Muscle of back (tissue), 13 donors: ENCODE measurements at places on chromosomes 13 and 19.

GRCh38 chr19:57241176-57241575 lies 744 bp downstream of the ZNF805 start:
- DNase-seq, result no peak

- DNase-seq, result no peak
Measured at GRCh38 chr13:111542530-111543341, 222.3 kb downstream of the TEX29 start.

DNA sequence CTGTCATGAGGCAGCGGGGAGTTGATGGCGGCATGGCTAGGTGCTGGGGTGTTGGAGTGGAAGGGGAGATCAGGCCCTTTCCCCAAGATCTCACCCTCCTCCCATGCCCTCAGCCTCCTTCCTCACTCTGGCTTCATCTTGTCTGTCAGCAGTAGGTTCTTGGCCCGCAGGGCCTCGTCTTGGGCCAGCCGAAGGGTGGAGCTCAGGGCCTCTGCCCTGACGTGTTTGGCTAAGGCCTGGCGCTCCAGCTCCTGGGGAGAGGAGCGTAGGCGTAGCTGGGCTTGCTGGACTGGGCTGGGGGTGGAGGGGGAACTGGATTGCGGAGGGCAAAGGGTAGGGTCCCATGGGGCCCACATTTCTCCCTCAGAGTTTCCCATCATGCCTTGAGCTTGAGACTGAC lies 23.2 kb downstream of the TSKS start:
- no peak for DNase-seq

DNA sequence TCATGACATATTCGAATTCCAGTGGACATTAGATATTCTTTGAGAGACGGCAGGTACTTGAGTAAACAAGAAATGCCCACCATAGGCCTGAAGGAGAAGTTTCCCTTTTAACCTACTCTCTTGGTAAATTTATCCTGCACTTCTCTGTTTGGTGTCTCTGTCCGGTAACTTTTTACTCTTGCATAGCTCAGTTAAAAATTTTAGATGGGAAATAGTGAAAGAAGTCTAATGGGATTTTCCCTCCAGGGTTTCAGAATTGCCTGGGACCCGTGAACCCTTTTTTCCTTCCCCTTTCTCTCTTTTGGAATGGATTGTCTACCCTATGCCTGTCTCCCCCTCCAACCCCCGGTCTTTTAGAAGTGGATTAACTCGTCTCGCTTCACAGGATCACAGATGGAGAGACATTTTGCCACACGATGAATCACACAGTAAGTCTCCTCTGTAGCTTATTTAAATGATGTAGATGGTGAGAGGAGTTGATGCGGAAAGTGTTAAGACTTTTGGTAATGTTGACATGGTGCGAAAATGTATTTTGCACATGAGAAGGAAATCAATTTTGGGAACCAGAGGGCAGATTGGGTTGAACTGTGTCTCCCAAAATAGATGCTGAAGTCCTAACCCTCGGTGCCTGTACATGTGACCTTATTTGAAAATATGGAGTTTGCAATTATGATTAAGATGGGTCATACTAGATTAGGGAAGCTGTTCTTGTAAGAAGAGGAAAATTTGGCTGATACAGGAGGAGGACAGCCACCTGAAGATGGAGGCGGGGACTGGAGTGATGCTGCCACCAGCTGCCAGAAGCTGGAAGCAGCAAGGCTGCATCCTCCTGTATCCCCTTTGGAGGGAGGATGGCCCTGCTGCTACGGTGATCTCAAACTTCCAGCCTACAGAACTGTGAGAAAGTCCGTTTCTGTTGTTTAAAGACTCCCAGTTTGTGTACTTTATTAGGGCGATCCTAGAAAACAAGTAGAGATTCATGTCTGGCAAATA lies 711 bp upstream of the MIPEP start:
- no peak for DNase-seq

GRCh38 chr19:55623130-55623529 lies 1.2 kb downstream of the ZNF784 start:
- DNase-seq, result no peak

- DNase-seq, result no peak
Measured at GRCh38 chr19:39826311-39826945, 7.5 kb downstream of the DYRK1B start.

- DNase-seq, result no peak
Measured at GRCh38 chr13:76516586-76516985, 369.6 kb downstream of the KCTD12 start.

- peak; percentile 96 for DNase-seq
Measured at GRCh38 chr19:21328885-21329605, at the start of gene ZNF708. TSS of gene ZNF708 (minus strand) at chr19:21329410. CDS start at chr19:21329212, 198 bp downstream.

DNA sequence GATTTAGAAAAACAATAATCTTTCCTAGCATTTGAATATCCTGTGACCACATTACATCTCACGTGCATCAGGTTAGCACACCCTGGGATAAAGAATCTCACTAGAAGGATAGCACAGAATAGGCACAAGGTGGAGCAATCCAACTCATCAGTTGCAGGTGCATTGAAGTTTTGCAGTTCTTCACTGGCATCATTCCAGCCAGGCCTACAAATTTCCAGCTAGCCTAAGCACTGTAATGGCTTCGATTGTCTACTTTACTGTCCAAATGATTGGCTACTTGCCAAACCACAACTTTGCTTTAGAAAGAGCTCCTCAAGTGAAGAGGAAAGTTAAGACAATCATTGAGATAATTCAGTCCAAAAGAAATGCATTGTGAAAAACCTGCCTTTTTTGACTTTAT lies 89.5 kb downstream of the SPRY2 start:
- peak; percentile 69 for DNase-seq

DNA sequence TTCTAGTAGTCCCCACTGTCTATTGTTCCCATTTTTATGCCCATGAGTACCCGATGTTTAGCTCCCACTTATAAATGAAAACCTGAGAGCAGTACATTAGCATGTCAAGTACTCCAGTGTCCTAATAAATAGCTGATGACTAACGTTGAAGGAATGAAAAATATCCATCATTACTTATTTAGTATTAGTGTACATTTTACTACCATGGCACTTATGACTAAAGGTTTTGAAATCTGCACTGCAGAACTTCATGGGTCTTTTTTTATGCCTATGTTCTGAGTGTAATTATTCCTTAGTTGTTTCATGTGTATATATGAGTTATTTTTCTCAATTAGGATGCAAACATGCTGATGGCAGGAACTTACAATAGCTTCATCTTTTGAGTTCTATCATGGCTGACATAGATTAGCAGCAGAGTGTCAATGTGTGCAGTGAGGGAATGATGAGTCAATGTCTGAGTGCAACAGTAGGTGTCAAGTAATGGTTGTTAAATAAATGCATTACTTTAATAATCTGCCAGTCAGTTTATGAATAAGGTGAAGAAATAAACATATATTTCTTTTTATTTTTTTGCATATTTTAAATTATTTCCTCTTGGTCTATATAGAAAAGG lies 188.4 kb downstream of the ITGBL1 start:
- DNase-seq, result no peak
